ENCODE measurements at places on chromosomes 12 and 14.

DNA sequence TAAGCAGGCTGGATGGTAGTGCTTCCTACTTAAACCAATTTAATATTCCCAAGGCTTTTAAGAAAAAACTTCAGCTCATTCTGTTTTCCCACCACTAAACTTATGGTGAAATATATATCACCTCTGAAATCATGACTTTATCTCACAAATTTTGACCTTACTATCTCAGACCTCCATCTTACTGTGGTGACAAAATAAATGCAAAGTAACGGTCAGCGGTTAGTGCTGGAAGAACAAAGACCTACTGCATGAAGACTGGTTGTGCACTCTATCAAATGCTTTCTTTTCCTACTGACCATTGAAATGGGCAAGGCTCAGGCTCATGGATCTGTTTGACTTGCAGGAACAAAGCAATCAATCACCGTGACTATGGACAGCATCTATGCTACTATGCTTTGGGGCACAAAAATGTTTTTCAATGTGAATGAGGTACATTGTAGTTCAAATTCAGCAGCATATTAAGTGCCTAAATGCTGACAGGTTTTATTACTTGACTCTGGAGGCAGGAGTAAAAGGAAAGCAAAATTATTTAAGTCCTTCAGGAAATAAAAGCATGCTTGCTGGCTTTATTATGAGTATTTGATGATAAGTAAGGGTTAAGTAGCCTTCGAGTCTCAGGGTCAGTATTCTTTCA lies 43.1 kb upstream of the GTF2A1 start:
- DNase-seq = no peak

DNA sequence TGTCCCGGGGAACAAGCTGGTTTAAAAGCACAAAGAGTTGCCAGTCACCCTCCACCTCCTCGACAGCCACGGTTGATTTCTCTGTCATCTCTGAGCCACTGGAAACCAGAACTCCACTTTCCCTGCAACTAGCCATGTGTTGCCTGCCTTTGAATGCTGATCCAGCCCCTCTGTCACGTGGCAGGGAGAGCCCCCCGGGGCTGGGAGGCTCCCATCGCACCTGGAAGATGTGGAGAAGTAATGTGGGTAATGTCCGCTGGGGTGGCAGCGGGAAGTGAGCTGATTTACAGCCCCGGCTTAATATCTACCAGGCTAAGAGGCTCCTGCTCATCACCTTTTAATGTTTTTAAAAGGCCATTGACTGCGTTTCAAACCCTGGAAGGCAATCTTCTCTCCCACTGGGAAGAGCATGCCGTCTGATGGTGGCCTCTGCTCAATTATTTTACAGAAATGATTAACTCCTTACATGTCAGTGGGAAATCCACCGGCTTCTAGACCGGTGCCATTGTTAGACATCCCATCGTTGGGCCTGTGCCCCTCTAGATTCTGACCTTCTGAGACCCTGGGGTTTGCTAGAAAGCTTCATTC lies 7.4 kb downstream of the PRIMA1 start:
- DNase-seq = no peak

- DNase-seq = no peak
These were observed 55.4 kb downstream of the SCAF11 start for GRCh38 chr12:45934956-45935355.

GRCh38 chr14:68723808-68724268 lies 69.0 kb downstream of the ZFP36L1 start:
- DNase-seq = no peak

DNA sequence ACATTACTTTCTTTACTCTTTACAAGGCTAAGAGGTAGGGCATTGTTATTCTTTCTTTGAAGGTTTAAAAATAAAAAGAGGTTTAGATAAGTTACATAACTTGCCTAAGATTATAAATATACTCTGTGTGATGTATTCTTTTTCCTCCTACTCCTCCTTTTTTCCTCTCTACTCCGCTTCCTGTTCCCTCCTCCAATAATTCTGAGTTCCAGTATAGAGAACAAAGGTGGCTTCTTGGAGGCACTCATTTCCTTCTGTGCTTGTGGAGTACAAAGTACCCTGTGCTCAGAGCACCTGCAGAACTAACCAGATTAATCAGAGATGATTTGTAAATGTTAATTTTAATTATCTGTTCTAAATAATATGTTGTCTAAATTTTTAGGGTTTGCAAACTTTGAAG lies 11.3 kb downstream of the LRRC9 start:
- no peak for DNase-seq

- DNase-seq = no peak
These were observed 2.1 kb downstream of the RNF10 start for GRCh38 chr12:120536064-120536791.

GRCh38 chr12:108531929-108532848 lies 17.1 kb downstream of the FICD start:
- DNase-seq = no peak

GRCh38 chr12:45547132-45547531 lies 182.4 kb upstream of the ARID2 start:
- DNase-seq = no peak

DNA sequence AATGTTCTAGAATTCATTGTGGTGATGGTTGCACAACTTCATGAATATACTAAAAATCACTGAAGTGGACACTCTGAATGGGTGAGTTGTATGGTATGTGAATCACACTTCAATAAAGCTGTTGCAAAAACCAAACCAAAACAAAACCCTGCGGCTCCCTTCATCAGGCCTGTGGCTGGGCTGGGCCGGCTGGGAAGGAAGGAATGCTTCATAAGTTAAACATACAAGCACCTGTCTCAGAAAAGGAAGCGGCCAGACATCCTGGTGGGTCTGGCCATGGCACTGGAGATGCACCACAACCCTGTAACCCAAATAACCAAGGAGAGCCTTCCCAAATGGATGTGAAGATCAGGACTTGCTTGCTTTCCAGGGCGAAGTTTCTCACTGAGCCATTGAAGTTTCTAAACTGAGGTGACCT lies 34.9 kb downstream of the TTC7B start:
- DNase-seq = peak; percentile 94

- DNase-seq = no peak
These were observed 4.3 kb downstream of the GPR132 start for GRCh38 chr14:105060751-105061427.

- DNase-seq = no peak
These were observed at the start of gene KRT82 for GRCh38 chr12:52405922-52406385. Gene KRT82, minus strand, starts transcription at chr12:52406335. Its CDS starts 58 bp downstream, at chr12:52406277.

GRCh38 chr12:47742253-47742825 lies 16.3 kb downstream of the RAPGEF3 start:
- peak; percentile 49 for DNase-seq

GRCh38 chr14:101878211-101878821 lies 86.1 kb upstream of the DYNC1H1 start:
- DNase-seq = peak; percentile 19

GRCh38 chr14:98350213-98350612 lies 921.8 kb downstream of the BCL11B start:
- DNase-seq = no peak

GRCh38 chr12:15268309-15268708 lies 47.1 kb upstream of the RERG start:
- DNase-seq = no peak

DNA sequence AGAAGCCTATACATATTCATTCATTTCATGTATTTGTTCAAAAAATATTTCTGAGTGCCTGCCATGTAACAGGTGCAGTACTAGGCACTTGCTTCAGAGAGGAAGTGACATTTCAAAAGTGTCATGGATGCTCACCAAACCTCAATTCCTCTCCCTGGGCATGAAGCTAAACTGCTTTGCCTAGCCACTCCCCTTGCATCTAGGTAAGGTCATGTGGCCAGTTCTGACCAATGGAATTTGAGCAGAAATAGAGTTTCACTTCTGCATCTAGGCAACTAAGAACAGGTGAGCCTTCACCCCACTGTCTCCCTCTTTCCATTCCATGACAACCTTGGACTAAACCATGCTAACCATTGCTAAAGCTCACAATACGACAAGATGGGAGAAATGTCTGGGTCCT lies 27.6 kb downstream of the TC2N start:
- DNase-seq = peak; percentile 16

- DNase-seq = no peak
These were observed 22.2 kb downstream of the A2ML1 start for GRCh38 chr12:8844665-8845064.

- no peak for DNase-seq
These were observed 807.7 kb upstream of the SEL1L start for GRCh38 chr14:82341261-82341810.

- DNase-seq = no peak
These were observed 83.7 kb downstream of the NOC4L start for GRCh38 chr12:132227782-132228475.

- peak; percentile 54 for DNase-seq
These were observed 24.0 kb upstream of the KRT78 start for GRCh38 chr12:52872644-52873389.

DNA sequence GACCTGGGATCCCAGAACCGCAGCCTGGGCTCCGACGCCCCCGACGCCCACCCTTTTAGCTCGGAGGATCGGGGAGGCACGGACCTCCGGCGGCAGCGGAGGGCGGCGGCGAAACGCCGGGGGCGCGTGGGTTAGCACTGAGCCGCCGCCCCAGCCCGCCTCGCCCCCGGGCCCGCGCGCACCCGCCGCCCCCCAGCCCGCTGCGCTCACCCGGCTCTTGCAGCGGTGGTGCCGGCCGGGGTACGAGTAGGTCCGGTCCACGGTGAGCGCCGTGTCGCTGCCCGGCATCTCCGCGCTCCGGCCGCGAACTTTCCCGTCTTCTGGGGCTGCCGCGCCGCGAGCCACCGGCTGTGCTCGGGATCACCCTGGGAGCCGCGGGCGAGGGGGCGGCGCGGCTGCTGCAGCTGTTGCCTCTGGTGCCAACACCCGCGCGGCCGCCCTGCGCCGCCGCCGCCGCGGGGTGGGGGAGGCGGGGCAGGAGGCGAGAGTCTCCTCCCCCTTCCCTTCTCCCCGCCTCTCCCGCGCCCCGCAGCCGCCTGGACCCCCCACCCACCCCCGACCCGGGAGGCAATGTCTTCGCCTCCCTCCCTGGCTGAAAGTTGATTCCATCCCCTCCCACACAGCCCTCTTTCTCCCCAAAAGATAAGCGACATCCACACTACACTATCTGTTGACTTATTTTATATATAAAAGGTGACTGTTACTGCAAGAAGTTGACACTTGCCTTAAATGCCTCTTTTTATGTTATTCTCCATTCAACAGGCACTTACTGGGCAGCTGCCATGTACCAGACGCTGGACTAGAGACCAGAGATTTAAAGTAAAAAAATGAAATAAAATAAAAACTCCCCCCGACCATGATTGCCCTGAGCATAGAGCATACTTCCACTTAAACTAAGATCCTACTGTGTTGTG lies at the start of gene TMCC3:
TMCC3 (minus strand) TSS at position 415 of the 914 bp plus-strand sequence; CDS start at position 288, 127 bp downstream.
- peak; percentile 11 for DNase-seq

DNA sequence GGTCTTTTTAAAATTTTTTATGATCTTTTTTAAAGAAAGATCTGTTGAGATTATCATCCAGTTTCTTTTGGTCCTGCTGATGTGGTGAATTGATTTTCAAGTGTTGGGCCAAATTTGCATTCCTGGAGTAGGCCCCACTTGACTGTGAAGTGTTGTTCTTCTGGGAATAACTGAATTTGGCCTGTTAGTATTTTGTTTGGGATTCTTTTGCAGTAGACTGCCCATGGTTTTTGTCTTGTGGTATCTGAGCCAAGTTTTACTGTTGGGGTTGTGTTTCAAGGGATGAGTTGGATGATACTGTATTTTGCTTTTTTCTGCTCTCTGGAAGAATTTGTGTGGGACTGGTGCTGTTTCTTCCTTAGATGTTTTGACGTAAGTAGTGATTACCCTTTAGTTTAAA lies 4.0 kb upstream of the SYCP3 start:
- no peak for DNase-seq

Measured in SW480 (cell line).